Stimulated activated CD8-positive, alpha-beta memory T cell treated with anti-CD3 and anti-CD28 coated beads, Interleukin-2, amount 100 ng/mL, for 1 hour (primary cell): ENCODE measurements at places on chromosomes 16 and 17.

- no peak for DNase-seq
These were observed 341.5 kb downstream of the SNX29 start for GRCh38 chr16:12317856-12318537.

GRCh38 chr16:77897129-77897437 lies 108.7 kb downstream of the VAT1L start:
- DNase-seq, result no peak

DNA sequence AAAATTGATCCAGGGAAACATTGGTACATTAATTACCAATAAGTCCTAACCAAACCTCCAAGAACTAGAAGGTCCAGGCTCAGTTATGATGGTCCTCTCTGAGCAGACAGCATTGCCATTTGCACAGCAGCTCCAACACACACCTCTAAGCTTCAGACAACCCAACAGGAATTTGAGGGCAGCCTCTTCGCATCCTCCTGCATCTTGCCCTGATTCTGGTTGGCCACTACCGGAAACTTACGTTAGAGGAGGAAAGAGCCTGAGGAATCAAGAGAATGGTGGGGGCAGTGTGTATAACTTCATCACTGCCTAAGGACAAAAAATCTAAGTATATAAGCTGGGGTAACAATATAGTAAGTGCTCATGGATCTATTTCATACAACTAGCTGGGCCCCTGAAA lies 15.7 kb downstream of the FAM117A start:
- no peak for DNase-seq

DNA sequence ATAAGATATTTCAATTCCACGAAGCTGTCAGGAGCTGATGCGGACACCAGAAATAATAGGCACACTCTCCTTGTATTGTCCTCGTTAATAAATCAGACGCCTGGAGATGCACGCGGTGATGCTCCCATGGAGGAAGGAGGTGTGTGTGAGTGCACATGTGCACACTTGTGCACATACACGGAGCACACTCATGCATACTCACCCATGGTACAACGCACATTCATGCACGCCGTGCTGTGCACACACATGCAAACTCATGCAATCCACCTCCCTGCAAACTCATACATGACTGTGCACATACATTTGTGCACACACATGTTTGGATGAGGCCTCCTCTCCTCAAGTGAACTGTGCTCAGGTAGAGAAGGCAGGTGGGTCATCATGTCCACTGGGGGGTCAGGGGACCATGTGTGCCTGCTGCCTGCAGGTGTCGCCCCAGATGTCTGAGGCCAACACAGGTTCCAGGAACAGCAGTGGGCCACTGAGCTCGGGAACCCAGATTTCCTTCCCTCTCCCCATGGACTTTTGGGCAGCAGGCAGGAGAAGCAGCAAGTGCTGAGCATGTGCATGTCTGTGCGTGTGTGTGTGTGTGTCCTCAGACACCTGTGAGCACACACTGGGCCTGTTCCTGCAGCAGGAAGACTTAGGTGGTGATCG lies 165.3 kb downstream of the SDK2 start:
- DNase-seq, result no peak

DNA sequence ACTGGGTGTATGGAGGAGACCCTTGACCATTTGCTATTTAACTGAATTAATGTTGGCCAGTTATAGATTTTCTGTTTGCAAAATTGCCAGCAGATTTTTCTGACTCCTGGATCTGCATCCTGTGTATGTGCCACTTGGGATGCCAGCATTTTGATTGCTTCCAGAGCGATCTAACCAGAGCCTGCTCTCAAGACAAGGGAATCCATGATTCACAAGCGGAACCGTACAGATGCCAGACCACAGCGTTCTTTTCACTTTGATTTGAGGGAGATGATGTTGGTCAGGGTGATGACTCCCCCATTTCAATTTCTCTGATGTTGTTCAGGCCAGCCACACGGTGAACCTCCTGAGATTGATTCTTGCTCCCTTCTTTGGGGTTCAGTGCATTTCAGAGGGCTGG lies 228.7 kb downstream of the CDH13 start:
- DNase-seq, result no peak
